ENCODE measurements at places on chromosomes 6 and 20.
A peak's percentile ranks its signal among the peaks of the same experiment; 100 is the strongest.

DNA sequence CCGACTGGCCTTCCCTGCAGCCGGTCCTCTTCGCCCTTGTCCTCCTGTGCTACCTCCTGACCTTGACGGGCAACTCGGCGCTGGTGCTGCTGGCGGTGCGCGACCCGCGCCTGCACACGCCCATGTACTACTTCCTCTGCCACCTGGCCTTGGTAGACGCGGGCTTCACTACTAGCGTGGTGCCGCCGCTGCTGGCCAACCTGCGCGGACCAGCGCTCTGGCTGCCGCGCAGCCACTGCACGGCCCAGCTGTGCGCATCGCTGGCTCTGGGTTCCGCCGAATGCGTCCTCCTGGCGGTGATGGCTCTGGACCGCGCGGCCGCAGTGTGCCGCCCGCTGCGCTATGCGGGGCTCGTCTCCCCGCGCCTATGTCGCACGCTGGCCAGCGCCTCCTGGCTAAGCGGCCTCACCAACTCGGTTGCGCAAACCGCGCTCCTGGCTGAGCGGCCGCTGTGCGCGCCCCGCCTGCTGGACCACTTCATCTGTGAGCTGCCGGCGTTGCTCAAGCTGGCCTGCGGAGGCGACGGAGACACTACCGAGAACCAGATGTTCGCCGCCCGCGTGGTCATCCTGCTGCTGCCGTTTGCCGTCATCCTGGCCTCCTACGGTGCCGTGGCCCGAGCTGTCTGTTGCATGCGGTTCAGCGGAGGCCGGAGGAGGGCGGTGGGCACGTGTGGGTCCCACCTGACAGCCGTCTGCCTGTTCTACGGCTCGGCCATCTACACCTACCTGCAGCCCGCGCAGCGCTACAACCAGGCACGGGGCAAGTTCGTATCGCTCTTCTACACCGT is 6.1 kb downstream of the UBD start:
- DNase-seq = peak; percentile 90

DNA sequence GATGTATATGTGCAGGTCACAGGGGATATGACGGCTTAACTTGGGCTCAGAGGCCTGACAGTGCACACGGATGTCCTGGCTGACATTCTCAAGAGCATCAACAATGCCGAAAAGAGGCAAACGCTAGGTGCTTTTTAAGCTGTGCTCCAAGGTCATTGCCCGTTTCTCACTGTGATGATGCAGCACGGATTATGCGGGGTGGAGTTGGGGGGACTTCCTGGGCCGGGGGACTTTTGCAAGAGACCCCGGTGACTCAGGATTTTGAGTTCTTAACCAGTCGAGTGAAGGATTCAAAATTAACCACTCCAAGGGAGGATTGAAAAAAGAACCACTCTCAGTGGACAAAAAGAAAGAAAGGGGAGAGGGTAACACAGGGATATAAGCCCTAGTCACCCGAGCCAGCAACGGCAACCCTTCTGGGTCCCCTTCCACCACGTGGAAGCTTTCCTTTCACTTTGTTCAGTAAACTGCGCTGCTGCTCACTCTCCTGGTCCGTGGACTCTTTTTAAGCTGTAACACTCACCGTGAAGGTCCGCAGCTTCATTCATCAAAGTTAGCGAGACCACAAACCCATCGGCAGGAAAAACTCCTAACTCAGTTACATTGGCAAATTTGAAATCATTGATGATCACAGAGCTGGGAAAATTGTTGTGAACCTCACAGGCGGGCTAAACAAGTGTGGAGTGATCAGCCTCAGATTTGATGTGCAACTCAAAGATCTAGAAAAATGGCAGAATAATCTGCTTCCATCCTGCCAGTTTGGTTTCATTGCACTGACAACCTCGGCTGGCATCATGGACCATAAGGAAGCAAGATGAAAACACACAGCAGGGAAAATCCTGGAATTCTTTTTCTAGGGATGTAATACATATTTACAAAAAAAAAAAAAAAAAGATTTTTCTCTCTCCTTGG is 199.3 kb downstream of the ARID1B start:
- peak; percentile 35 for DNase-seq

DNA sequence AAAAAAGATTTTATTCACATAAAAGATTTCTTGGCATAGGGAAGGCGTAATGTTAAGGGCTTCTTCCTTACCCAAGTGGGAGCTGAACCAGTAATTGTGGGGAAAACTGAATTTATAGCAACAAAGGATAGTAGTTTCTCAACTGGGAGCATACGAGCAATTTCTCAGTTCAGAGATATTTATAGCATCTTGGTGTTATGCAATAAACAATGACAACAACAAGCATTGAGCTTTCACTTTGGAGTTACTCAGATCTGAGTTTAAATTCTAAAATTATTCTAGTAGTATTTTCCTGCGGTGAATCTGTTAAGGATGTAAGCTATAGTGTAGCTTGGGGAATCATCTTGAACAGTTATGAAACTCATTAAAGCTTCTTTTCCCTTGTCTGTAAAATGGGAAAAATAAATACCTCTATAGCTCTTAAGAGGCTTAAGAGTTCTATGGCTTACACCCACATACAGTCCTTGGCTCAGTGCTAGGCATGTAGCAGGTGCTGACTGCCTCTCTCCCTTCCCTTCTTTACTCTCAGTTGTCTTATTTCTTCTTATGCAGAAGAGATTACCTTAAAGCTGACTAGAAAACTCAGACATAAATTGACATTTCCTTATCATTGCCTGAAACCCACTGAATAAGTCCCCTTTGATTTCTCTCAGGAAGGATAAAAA is 58.8 kb downstream of the SAMD5 start:
- DNase-seq = no peak

- DNase-seq = peak; percentile 8
Measured at GRCh38 chr6:104162036-104162669, 697.6 kb downstream of the HACE1 start.

DNA sequence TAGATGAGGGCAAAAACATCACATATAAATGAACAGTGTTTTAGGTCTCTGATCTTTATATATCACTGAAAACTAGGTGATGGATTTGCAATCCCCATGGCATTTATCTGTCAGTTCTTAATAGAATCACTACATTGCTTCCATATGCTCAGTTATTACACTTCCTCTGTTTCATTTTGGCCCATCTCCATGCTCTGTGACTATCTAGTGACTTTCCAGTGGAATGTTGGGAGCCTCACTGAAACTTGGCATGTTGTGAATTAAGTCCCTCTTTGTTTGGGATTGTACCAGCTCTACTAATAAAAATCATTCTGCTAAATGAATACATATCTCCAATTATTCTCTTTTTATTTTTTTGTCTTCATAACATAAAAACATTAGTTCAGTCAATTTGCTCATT is 226.1 kb upstream of the CEP162 start:
- no peak for DNase-seq

DNA sequence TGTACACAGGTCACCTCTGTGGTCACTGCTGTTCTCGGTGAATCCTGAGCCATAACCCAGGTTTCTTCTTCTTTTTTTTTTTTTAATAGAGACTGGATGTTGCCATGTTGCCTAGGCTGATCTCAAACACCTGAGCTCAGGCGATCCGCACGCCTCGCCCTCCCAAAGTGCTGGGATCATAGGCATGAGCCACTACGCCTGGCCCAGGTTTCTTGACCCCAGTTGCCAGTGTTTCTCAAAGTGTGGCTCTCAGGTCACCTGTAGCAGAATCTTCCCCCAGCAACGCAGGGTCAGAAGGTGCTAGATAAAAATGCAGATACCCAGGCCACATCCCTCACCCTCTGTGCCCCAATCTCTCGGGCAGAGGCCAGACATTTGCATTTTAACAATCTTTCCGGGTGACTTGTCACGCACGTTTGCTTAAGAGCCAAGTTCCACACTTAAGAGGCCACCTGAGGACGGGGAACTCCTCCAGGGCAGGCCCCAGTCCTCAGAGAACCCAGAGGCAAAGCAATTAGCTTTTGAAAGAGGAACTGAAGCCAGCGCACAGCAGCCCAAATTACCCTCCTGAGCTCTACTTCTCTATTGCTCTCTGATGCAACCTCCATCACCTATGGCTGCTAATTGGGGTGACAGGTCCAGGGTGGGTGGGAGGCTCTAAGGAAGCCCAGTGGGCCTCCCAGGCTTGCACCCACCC is 81.8 kb downstream of the NFATC2 start:
- no peak for DNase-seq

- peak; percentile 71 for DNase-seq
Measured at GRCh38 chr6:166365806-166366205, 16.9 kb downstream of the MPC1 start.

GRCh38 chr6:136587527-136587926 is 37.3 kb upstream of the MAP7 start:
- no peak for DNase-seq

DNA sequence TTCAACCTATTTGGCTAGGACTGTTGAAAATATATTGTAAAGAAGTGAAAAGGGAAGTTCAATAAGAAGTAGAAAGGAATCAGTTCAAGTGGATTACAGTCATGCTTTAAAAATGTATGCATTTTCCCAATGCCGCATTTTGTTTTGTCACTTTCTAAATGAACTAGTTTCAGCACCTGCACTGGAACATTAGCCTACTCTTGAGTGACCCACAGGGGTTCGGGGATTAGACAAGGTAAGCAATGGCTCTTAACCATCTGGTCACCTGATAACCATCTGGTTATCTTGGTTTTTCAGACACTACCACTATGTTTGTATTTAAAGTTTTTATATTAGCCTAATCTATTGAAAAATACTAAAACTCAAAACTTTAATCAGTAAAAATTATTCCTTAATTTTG is 97.6 kb downstream of the CD164 start:
- no peak for DNase-seq

DNA sequence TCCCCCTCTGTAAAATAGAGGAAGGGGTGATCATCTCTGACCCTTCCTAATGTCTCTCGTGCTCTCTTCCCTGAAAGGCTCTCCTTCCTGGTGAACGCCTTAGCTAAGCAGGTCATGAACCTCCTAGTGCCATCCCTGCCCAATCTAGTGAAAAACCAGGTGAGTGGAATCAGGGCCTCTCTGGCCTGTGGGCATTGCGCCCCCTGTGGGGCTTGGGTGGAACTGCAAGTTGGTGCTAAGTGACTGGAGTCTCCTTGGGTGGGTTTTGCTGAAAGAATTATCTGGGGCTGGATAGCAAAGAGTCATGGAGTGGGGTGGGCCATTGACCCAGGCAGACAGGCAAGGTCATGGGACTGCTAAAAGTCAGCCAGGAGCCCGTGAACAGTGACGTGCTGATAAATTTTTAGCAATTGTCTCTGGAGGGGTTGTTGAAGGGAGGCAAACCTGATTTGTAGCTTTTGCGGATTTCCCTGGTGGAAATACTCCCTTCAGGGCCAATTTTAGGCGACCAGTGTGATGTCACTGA is 8.9 kb downstream of the BPIFB1 start:
- DNase-seq = peak; percentile 89

DNA sequence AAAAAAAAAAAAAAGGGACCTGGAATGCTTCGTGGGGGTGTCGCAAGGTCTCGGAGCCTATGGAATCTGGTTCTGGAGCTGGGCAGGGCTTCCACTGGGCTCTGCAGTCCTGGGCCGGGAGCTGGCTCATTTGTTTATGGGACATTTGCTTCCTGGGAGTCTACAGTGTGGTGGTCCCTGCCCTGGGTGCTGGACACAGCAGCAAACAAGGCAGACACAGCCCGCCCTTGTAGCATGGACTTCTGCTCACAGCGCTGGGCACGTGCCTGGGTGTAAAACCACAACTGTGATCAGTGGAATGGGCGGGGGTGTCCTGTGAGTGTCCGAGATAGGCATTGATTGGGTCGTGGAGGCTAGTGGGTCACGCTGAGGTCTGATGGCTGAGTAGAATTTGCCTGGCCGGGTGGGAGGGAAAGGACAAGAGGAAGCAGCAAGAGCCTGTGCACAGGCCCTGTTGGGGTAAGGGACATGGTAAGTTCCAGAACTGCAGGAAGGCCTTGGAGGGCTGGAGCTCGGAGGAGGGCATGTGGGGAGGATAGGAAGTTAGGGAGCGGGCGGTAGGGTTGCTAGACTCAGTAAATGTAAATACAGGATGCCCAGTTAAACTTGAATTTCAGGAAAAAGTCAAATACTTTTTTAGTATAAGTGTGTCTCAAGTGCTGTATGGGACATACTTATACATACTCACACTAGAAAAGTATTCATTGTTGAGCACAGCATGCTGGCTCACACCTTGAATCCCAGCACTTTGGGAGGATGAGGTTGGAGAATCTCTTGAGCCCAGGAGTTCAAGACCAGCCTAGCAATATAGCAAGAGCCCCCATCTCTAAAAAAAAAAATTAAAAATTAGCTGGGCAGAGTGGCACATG is 61.3 kb upstream of the PMEPA1 start:
- no peak for DNase-seq

GRCh38 chr6:161276605-161277155 is 2.8 kb upstream of the AGPAT4 start:
- DNase-seq = no peak

GRCh38 chr20:52150440-52151258 is 40.9 kb downstream of the ZFP64 start:
- DNase-seq = peak; percentile 61

Data from GM23338 (cell line).